ENCODE measurements at places on chromosomes 3 and 15.

- no peak for DNase-seq
Observed at GRCh38 chr15:29278436-29279105, 8.9 kb upstream of the NSMCE3 start.

DNA sequence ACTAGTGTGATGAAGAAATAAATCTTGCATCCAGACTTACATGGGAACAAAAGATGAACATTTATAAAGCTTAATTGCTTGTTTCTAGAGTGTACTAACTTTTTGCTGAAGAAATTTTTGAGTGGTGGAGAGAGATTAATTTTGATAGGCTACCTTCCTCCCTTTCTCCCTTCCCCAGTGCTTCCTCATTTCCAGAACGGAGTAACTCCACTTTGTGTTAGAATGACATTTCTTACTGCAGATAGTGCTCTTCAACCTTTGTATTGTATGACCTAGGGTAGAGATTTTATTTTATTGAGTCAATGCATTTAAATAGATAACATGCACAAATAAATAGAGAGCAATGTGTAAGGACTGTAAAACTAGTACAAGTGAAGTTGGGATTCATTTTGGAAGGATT is 1.9 kb downstream of the ATP1B3 start:
- DNase-seq: no peak

DNA sequence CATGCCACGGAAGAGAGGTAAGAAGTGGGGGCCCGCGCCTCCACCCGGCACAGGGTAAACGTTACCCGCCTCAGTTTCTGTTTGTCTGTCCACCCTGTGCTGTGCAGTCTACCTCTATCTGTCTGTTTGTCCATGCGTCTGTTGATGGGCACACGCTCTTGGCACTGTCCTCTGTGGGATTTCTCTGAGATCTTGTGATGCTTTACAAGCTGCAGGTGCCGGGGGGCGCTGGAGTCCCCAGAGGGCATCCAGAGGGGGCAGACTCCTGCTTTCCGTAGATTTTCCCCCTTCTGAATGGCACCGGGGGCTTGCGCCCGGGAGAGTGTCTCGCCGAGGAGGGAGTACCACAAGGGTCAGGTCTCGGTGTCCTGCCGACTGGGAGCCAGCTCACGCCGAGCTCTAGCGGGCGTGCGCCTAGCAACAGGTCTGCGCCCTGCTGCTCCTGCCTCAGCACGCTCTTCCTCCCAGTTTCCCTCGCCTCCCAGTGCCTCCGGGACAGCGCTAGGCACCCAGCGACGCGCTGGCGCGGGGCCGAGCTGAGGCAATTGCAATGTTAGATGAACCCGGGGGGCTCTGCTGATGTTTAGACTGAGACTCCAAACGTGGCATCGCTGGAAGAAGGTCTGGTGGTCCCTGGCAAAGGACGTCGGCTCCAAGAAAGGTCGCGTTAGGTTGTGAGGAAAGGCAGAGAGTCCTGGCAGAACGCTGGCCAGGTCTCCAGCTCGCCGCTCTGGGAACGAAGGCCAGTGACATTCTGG is 667 bp downstream of the CEMIP start:
- DNase-seq: no peak

DNA sequence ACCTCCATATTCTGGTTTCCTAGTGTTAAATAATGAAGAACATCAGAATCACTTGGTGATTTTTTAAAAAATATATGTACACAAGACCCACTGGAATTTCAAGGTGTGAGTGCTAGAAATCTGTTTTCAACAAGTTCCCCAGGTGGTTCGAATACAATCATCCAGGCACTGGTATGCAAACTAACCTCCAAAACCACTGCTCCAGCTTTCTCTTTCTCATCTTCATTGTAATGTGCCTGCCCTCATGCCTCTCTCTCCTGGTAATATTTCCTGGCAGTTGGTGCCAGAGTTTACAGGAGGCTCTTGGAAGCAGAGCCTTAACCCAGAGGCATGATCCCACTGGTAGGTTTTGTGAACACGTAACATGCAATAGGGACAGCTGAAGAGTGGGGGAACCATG is 163.1 kb upstream of the MANF start:
- DNase-seq: no peak

GRCh38 chr15:65028338-65028737 is 1.1 kb downstream of the MTFMT start:
- no peak for DNase-seq

DNA sequence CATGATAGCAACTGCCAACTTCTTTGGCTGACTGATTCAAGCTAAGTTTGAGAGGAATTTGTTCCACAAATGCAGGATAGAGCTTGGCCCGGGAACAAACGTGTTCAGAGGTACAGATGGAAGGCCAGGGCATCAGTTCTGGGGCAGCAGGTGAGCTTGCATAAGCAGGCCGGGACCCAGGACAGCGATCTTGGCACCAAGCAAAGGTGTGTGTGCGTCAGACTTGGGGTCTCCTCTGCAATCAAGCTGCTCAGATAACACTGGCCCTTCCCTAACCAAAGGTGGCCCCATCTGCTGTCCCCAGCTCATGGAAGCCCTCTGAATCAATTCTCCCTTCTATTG is 155.6 kb downstream of the MEGF11 start:
- no peak for DNase-seq

GRCh38 chr3:45693941-45694521 is 4.8 kb downstream of the SACM1L start:
- no peak for DNase-seq

- no peak for DNase-seq
Observed at GRCh38 chr3:5227812-5228211, 40.3 kb downstream of the EDEM1 start.

GRCh38 chr3:119120480-119120879 is 25.5 kb upstream of the TEX55 start:
- DNase-seq: no peak

DNA sequence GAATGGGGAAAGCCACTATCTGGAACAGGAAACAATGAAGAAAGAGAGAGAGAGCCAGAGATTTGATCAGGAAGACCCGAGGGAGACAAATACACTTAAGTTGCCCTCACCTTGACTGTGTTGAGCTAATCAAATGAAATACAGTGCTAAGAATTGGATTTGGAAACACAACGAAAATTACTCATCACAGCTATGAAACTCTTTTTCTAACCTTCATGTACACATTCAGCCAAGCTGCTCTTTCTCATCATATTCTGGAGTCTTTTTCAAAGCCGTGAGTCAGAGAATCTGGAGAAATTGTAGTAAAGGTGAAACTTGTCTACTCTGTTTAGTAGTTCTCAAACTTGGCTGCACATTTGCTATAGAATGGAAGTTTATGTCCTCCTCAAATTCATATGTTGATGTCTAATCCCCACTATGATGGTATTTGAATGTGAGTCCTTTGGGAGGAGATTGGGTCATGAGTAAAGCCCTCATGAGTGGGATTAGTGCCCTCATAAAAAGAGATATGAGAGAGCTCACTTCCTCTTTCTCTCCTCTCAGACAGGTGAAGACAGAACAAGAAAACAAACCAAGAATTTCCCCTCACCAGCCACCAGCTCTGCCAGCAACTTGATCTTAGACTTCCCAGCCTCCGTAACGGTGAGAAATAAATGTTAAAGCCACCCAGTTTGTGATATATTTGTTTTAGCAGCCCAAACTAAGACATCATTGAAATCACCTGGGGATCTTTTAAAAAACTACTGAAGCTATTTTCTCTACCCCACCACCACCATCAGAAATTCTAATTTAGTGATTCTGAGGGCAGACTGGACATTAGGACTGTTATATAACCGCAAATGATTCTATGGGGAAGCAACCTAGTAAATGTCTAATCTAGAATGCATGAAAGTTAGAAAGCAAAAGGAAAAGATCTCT is 143.6 kb upstream of the GRM7 start:
- no peak for DNase-seq

Data from GM12892 (cell line).